ENCODE measurements at places on chromosomes 11 and 22.

DNA sequence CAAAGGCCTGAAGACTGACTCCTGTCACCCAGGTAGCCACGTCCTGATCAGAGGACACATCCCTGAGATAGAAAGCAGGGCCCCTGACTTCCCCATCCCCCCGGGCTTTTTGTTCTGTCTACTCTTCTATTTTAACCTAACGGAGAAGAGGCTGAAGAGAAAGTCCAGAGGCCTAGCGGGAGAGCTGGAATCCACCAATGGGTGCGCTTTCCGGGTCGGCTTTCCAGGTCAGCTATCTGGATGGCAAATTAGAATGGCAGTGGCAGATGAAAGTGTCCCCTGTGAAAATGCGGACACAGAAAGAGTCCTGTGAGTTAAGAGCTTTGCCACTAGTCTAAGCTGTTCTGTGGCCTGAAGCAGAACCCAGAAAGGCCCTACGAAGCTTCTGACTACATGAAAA is 13.1 kb upstream of the SERPING1 start:
- DNase-seq: no peak

- no peak for DNase-seq
These were observed 50.2 kb downstream of the EMSY start for GRCh38 chr11:76495019-76495418.

DNA sequence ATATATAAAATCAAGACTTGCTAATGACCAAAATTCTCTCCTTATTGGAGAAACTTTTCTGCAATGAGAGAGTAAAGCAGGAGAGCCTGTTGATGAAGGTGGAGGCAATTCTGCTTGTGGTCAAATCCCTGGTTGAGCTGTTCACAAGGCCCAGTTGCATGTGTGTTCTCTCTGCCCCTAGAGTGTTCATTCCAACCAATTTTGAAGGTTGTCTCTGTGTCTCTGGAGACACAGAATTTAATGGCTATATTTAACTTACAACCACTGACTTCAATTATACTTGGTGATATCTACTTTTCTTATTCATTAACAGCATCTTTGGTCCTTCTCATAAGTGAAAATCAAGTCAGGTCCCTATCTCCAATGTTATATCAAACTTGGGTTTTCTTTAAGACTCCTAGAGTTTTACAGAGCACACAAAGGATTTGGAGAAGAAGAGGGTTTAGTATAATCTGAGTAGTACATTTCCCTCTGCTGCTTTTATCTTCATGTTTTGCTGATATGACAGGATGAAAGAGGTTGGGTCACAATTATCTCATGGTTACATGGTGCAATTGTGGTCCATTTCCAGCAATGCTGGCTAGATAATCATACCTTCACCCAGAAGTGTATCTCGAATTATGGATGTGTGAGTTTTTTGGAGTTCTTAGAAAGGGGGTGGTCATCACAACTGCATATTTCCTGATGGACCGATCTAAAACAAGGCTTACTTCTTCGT is 4.0 kb downstream of the OOSP4A start:
- DNase-seq: no peak

DNA sequence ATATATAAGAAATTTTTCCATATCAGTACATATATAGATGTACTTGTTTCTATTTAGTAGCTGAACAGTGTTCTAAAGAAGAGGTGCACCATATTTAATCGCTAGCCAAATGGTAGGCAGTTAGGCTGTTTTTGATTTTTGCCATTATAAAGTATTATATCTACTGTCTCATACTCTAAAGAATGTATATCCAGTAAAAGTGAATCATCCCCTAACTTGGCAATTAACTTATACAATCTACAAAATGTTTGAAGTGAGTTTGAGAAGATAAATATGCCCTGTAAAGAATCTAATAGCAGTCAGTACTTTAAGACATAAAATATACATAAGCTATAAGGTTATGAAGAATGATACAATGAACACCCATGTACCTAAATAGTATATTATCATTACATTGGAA is 291.5 kb downstream of the SWAP70 start:
- DNase-seq: no peak

GRCh38 chr22:19488884-19489843 is 9.4 kb downstream of the CDC45 start:
- DNase-seq: no peak

Measured in esophagus squamous epithelium (tissue), 5 donors.